Activated CD8-positive, alpha-beta T cell treated with anti-CD3 and anti-CD28 coated beads for 36 hours (primary cell): ENCODE measurements at places on chromosomes 7 and 10. TPM values are rescaled to one million over a fixed set of nuclear protein-coding genes. Genes with fewer than 3 reads are reported as not detected.

The IFIT1B gene
- not detected for total RNA-seq

The ADIRF gene
- total RNA-seq, result not detected

The LIPF gene
- total RNA-seq, result not detected

The DPP6 gene
- total RNA-seq, result not detected

The ARHGEF5 gene
- total RNA-seq, result 6.7 TPM

The PLAU gene
- total RNA-seq, result 0.47 TPM

The COMTD1 gene
- 54.5 TPM for total RNA-seq

The FXYD4 gene
- not detected for total RNA-seq

The HMX2 gene
- total RNA-seq, result 0.90 TPM

The PLEKHS1 gene
- total RNA-seq, result not detected

The AKR1C8 gene
- total RNA-seq, result not detected

The FAM200A gene
- total RNA-seq, result 4.8 TPM

The CFAP46 gene
- 0.34 TPM for total RNA-seq

The PIK3CG gene
- 26.8 TPM for total RNA-seq

The ENO4 gene
- total RNA-seq, result not detected

The TMEM225B gene
- 2.2 TPM for total RNA-seq

The PGAM2 gene
- 0.49 TPM for total RNA-seq

The CFAP70 gene
- total RNA-seq, result 0.51 TPM

The GHRHR gene
- not detected for total RNA-seq

The TMEM213 gene
- total RNA-seq, result not detected

The FOXI2 gene
- not detected for total RNA-seq

The COL28A1 gene
- total RNA-seq, result not detected

The PAX4 gene
- not detected for total RNA-seq

The TWIST1 gene
- 0.20 TPM for total RNA-seq

The CRYGN gene
- 0.90 TPM for total RNA-seq

The SUN3 gene
- total RNA-seq, result 0.95 TPM

The AKR1C2 gene
- total RNA-seq, result not detected

The DNA2 gene
- total RNA-seq, result 40.6 TPM

The RBP3 gene
- not detected for total RNA-seq

The VSTM2A gene
- not detected for total RNA-seq

The TMEM176A gene
- not detected for total RNA-seq

The CUZD1 gene
- 1.3 TPM for total RNA-seq

The TMEM196 gene
- not detected for total RNA-seq

The LRRTM3 gene
- not detected for total RNA-seq

The AEBP1 gene
- 29.1 TPM for total RNA-seq

The EBLN1 gene
- total RNA-seq, result not detected
